ENCODE measurements at places on chromosomes 4 and X.
A peak's percentile ranks its signal among the peaks of the same experiment; 100 is the strongest.

- no peak for DNase-seq
Measured at GRCh38 chrX:119467842-119468550, at the start of gene SLC25A5. Gene SLC25A5, plus strand, starts transcription at chrX:119468444. Its CDS starts 72 bp downstream, at chrX:119468516.

DNA sequence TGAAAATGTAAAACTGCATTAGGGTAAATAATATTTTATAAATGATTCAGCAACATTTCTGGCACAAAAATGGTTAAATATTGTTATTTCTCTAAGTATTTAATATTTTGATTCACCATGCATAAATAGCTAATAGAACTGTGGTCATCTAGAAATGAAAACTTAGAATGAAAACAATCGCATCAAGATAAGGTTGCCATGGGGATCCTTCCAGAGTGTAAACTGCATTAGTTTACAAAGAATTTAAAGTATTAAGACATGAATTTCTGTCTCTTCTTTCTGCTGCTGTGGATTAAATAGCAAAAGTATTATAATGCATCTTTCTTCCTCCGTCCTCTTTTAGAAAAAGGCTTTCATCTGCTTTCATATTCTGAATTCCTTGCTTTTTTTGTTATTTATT is 1064.6 kb upstream of the SLIT2 start:
- peak; percentile 12 for DNase-seq

- no peak for DNase-seq
Measured at GRCh38 chrX:18026166-18026565, 165.1 kb upstream of the RAI2 start.

DNA sequence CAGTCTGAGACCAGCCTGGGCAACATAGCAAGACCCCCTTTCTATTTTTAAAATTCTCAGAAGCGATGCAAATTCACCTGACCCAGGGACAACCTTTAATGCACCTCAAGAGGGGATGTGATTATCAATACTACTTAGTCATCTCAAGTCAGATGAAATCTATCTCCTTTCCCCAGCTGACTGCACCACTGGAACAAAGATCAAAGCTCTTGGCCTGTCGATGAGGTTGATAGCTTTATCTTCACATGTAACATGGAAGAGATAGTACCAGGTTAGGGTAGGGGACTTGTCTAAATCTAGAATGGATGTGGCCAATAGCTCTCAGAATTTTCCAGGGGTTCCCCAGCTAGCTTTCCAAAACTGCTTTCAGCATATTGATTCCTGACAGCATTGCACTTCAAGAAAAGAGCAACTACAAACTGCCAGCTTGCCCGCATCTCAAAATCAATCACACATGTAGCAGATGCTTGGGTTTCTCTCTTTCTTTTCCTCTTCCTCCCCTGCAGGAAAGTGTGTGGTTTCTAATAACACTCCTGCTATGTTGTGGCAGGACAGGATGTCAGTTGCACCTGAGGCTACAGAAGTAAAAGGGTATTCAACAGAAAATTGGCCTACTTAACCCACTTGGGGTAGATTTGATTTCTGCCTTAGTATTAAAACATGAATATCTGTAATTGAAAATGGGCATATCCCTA is 12.2 kb upstream of the TMEM164 start:
- no peak for DNase-seq

DNA sequence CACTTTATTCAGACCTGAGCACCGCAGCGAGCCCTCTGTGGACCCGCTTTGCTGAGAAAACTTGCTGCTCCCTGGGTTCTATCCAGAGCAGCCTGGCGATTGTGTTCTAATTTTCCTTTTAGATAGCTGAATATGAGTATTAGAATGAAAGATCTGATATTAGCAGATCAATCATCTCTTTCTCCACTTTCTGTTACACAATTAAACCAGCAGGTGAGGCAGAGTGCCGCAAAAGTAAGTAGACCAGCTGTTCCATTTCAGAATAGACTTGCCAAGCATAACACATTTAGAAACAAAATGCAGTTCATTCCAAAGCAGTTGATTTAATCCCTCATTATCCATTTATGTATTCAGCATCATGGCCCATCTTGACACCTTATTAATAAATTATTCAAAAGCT is 58.6 kb downstream of the PALLD start:
- DNase-seq: no peak
